ENCODE measurements at places on chromosomes 4 and X.

DNA sequence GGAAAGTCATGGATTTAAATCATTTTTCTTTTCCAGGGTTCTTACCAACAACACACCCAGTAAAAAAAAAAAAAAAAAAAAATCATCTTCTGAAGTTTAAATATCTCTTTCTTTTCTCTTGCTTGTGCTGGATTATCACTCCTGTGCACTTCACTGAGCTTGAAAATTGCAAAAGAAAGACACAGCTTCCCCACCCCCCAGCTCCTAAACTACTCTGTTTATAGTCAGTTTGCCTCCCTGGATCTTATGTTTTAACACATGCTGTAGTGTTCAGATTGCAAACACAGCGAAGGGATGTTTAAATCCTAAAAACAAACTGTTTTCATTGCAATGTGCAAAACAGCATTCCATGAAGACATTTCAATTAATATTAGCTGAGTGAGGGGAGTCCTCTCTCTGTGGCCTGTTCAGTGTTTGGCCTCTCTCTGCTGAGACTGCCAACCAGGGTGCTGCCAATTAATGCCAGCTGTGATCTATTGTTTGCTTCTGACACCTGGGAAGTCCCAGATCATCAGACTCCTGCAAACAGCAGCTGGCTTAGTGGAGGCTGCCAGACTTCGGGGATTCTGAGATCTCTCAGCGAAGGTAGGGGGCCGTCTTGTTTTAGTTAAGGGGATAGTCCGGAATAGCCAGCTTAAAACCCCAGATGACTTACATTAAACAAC is 171.1 kb upstream of the PITX2 start:
- DNase-seq, result no peak

- no peak for DNase-seq
Measured at GRCh38 chrX:110108381-110108821, 105.5 kb downstream of the TMEM164 start.

GRCh38 chr4:149961876-149962597 is 116.2 kb upstream of the DCLK2 start:
- no peak for DNase-seq

DNA sequence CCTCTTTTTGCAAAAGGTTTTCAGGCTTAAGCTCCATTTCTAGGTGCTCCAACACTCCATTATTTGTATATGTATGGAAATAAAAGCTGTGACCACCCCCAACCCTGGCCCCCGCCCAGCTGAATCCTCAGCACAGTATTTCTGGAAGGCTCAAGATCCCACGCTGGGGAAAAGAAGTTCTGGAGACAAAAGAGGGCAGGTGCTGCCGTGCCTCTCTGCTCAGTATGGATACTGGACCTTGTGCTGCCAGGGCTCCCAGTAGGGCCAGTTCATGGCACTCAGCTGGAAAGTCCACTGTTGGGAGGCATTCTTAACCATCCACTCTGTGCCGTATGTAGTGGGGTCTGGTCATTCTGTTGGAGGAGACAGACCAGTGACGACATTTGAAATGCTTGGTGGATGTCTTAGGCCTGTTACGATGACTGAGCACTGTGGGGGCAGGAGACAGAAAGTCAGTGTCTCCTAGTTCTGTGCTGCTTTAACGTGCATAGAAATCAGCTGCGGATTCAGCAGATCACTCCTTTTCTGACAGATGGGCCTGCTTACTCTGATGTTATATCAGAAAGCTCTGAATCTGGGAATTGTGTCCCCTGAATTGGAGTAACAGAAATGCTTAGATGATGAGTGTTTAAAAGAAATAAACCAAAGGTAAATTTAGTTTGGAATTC is 48.4 kb upstream of the MSANTD1 start:
- no peak for DNase-seq

- DNase-seq, result no peak
Measured at GRCh38 chr4:17613761-17614415, 553 bp upstream of the MED28 start.

DNA sequence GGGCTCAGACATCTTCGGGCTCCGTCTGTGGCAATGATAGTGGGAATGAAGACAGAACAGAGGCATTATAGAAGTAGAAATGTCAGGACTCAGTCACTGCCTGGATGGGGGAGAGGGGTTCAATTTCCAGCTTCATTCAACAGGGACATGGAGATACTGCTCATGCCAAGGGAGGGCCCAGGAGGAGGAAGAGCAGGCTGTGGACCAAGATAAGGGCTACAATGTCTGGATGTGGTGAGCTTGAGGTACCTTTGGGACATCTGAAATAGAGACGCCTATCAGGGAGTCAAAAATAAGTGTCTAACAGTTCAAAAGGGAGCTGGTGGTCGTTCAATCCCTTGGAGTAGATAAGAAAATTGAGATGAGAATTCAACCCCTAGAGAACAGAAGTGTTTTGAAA is 34.5 kb downstream of the ELF4 start:
- no peak for DNase-seq

DNA sequence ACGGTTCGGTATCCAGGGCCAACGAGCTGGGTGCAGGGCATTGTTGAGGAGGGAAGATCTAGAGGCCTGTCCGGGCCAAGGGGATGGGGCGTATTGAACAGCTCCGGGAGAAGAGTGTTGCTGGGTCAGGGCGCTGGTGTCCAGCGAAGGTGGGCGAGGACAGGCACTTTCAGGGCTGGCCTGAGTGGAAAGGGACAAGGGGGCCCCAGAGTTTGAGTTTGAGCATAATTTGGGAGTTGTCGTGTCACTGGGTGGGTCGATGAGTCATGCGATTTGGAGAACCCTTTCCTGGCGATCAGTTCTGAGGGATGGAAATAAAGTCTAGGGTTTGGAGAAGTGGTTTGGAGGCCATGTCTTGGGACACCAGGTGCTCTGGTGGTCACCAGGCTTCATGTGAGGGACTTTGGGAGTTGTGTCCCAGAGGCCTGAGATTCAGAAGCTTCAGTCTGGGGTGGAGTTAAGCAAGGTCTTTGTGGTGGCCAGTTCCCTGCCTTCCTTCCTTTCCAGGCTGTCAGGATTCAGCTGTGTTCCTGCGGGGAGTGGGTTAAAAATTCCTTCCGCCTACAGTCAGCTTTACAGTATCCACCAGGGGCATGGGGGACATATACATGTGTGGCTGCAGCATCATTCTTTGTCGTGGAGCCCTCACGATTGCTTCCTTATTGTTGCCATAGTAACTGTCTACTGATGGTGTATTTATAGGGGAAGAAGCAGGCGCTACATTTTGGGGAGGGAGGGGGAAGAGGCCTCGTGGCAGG is 504 bp downstream of the PRRG3 start:
- no peak for DNase-seq

DNA sequence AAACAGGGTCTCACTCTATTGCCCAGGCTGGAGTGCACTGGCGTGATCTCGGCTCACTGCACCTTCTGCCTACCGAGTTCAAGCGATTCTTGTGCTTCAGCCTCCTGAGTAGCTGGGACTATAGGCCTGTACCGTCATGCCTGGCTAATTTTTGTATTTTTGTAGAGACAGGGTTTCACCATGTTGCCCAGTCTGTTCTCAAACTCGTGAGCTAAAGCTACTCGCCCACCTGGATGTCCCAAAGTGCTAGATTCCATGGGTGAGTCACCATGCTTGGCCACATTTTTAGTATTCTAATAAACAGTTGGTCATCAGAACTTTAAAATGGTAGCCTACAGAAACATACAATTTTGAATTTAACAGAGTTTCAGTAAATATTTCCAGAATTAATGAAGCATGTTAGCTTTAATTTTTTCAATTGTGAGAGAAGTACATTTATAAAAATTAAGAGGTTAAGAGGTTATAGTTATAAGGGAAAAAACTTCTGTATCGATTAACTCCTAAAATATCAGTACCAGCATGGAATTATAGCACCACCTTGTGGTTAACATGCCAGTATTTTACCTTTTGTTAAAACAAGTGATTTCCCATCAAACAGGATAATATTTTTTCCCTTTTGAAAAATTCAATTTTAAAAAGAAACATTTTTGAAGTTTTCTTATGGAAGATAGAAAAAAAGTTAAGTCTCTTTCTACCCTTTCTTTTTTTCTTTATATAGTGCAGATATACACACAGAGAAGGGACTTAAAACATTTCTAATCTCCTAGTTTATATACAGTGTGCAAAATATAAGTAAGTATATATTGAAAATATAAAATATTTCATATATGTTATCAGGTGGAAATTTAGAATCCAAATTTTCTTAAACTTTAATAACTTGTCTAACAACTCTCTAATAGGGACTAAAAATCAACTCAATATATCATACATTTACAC is 35.4 kb downstream of the CEP44 start:
- DNase-seq, result peak; percentile 36

DNA sequence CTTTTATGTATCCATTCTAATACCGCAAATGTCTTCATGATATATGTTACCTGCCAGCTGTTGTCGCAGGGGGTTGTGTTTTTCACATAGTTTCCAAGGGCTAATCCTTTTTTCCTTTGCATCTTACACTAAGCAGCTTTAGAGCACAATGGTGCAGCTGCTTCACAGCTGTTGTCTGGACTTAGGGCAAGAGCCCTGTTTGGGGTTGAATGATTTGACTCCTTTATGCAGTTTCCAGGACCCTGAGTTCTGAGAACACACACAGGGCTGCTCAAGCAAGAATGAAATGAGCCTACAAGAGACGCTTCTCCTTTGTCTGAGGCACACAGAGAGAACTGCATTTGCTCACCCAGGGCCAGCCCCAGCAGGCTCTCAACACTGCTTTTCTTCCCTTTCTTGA is 20.2 kb downstream of the CCNG2 start:
- DNase-seq, result no peak

- DNase-seq, result no peak
Measured at GRCh38 chr4:33116871-33117270, 2396.7 kb downstream of the PCDH7 start.

- DNase-seq, result no peak
Measured at GRCh38 chr4:83221897-83222441, 62.6 kb downstream of the COQ2 start.

GRCh38 chr4:72895408-72895807 is 174.1 kb downstream of the COX18 start:
- DNase-seq, result no peak

- DNase-seq, result no peak
Measured at GRCh38 chr4:162865102-162865501, 301.6 kb downstream of the NAF1 start.

DNA sequence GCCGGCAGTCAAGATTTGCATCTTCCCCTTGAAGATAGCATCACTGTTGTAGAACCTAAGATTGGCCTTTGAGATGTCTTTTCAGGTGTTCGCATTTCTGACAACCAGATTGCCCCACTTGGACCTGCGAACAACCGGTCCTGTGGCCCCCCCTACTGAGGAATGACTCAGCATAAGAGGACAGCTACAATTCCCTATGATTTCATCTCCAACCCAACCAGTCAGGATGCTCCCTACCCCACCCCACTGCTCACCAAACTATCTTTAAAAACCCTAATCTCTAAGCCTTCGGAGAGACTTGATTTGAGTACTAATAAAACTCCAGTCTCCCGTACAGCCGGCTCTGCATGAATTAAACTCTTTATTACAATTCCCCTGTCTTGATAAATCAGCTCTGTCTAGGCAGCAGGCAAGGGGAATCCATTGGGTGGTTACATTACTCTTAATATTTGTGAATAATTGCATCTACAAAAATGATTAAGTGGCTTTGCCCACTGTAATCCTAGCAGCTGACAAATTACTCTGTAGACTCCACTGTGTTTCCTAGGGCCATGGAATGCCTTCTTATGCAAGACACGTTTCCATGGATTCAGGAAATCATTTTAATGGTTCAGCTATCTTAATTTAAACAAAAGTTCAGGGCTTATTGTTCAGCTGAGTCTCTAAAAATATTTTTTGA is 95.4 kb downstream of the GPR143 start:
- no peak for DNase-seq

DNA sequence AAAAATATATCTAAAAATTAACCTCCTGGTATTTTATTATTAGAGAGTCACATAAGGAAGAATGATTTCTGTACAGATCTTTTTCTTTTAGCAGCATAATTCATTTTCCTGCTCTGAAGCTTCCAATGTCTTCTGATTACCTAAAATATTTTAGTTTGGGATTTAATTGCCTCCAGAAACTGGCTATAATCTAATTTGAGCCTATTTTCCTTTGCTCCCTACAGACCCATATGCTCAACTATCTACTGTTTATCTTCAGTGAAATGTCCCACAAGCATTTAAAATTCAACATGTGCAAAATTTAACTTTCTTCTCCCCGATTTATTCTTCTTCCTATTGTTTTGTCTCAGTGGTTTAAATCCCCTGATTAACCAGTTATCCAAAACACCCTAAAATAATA is 29.1 kb downstream of the NPY2R start:
- no peak for DNase-seq
